HFF-Myc (cell line): ENCODE measurements at places on chromosomes 2 and 18.

DNA sequence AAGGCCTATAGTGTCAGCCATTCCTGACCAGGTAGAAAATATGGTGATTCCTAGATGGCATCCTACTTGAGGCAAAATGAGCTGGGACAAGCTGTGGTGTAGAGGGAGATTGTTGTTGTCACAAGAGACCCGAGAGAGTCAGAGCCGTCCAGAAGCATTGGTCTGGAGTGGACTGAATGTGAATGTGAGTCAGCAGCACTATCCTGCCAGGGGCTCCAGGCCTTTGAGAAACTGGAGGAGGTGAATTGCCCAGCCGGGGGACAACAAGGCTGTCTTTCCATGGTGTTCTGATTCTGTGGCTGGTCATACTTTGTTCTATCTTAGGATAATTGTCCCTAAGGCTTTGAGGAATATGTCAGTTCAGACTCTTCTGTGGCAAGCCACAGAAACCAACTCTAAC, 29.4 kb upstream of the EIF2AK3 start:
- DNase-seq = no peak

- no peak for DNase-seq
These were observed 886.7 kb downstream of the SUCLG1 start for GRCh38 chr2:83572400-83572799.

DNA sequence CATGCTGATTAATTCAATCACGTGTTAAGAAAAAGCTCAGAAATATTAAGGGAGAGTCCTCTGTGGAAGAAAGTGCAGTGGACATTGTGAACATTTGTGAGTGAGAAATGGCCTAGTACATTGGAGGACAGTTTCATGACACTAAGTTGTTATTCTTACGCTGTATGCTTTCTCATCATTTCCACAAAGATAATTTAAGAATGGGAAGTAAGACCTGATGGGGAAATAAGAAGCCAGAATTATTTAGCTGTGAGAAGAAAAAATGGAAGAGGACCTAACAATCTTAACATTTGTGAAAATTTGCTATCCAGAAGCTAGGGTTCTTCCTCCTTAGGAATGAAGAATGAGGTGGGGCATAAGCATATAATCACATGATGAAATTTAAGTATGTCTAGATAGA, 15.2 kb upstream of the RAPH1 start:
- no peak for DNase-seq

GRCh38 chr2:135909976-135910375, 33.7 kb upstream of the MCM6 start:
- DNase-seq = no peak
